ENCODE measurements at places on chromosomes 3 and 15.

DNA sequence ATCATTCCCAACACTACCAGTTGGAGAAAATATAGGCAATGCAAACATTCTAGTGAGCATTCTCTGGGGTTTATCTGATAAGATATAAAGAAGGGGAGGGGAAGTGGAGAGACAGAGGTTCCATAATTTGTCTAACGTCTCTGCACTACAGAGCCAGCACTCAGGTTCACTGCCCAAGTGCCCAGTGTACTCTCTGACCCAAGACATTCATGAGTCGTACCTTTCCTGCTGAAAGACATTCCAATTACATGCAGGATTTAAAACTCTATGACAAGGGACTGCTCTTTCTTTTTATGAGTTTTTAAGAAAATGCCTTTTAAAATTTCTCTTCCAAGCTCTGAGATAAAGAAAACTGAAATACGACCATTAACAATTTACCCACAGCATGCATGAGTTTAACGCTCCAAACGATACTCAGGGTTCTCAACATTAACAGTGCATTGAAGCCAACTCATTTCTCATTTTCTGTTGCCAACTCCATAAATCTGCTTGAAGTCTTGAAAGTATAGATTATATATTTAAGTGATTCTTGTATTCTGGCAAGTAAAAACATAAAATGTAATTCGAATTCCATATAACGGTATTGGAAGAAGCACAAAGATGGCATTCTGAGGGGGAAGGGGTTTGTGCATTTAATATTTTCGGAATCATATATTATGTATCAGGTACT, 193.4 kb downstream of the SUCLG2 start:
- DNase-seq: no peak

DNA sequence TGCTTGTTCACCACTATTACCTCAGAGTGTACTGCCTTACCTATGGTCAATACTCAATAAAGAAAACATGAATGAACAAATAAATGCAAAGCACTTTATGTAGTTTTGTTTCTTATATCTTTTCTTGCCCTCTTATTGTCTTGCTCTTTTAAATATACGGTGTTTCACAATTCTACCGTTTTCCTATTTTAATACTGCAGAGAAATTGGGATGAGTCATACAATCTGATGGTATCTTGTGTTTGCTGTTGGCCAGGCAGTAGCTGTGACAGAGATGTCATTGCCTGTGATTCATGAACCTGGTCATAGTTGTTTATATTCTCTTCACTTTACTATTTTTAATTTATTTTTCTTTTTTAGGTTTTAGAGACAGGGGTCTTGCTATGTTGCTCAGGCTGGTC, 48.3 kb downstream of the SERP1 start:
- no peak for DNase-seq

- DNase-seq: no peak
These were observed 4.7 kb downstream of the ZIC1 start for GRCh38 chr3:147413686-147414389.

DNA sequence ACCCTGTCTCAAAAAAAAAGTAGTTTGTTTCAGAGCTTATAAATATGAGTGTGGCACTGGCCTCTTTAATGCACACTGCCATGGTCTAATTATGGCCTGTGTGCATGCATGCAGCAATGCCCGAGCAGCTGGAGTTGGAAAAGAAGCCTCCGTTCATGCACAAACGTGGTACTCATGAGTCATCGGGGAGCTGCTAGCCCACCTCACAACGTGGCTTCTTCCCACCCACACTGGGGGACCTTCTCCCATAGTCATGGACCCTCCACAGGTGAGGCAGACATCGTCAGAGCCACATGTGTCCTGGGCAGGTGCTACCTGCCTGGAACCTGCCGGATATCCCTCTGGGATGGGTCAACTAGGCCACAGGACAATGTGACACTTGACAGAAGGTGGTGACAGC, 66.7 kb downstream of the ATP10A start:
- no peak for DNase-seq

DNA sequence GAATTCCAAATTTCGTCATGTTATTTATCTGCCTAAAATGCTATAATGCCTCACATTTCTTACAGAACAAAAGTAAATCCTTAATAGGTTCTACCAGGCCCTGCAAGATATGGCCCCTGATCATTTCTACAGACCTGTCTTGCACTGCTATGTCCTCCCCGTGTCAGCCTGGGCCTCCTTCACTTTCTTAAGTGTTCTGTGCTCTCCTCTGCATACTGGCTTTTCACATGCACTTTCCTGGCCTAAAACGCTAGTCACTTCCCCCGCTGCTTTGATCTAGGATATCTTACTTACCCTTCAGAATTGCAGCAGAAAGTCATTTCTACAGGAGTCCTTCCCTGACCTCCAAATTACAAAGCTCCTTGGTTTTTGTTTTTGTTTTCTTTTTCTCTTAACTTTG, 551.3 kb downstream of the NSUN3 start:
- no peak for DNase-seq

GRCh38 chr15:56086566-56086965, 93.2 kb upstream of the NEDD4 start:
- DNase-seq: no peak

GRCh38 chr15:99324082-99324620, 72.9 kb downstream of the LRRC28 start:
- DNase-seq: no peak

- DNase-seq: no peak
These were observed 8.2 kb downstream of the DPP8 start for GRCh38 chr15:65509321-65509720.

DNA sequence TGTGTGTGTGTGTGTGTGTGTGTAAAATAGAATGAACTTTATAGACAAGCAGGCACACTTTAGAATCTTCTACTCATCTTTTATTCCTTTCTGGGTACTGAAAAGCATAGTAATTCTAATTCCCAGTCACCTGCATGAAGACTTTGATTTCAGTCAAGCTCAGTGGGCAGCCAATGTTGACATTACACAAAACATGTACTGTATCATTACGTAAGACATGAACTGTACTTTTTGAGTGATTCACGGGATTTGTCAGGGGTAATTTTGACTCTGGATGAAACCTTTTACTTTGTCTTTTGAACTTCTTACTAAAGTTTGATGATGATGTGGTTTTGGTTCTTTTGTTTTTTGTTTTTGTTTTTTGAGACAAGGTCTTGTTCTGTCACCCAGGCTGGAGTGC, 38.8 kb downstream of the PTPRG start:
- no peak for DNase-seq

GRCh38 chr3:186241910-186242821, 119.9 kb downstream of the DGKG start:
- no peak for DNase-seq

- no peak for DNase-seq
These were observed 82.8 kb downstream of the PLXNA1 start for GRCh38 chr3:127065561-127066290.

GRCh38 chr15:58179741-58180381, 41.7 kb downstream of the AQP9 start:
- no peak for DNase-seq

GRCh38 chr3:46482632-46483350, 15.0 kb upstream of the RTP3 start:
- no peak for DNase-seq

GRCh38 chr3:108677811-108678210, 79.4 kb downstream of the RETNLB start:
- DNase-seq: no peak

GRCh38 chr3:190458040-190458439, 8.3 kb upstream of the TMEM207 start:
- no peak for DNase-seq

- no peak for DNase-seq
These were observed 14.8 kb upstream of the ZNF639 start for GRCh38 chr3:179308001-179308400.

DNA sequence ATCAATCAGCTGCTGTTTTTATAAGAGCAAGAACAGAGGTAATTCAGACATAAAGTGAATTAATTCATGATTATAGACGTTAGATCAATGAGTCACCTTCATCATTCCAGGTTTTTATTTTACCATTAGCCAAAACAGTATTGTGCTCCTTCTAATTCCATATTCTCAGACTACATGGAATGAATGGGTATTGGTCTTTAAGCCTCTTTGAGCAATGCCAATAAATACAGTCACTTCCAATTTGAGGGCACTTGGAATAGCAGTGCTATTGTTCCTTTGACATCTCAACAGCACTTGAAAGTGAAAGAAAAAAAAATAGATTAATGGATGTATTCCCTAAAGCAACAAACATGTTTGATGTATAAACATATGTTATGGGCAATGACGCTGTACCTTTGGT, 830.9 kb upstream of the CFAP20DC start:
- no peak for DNase-seq

- no peak for DNase-seq
These were observed 120.2 kb downstream of the NEDD4 start for GRCh38 chr15:55873024-55873720.

- peak; percentile 10 for DNase-seq
These were observed 81.5 kb downstream of the MB21D2 start for GRCh38 chr3:192835818-192836815.

- DNase-seq: peak; percentile 1
These were observed 121.5 kb upstream of the TSC22D2 start for GRCh38 chr3:150286390-150287147.

GRCh38 chr15:57736591-57736990, 30.1 kb downstream of the POLR2M start:
- DNase-seq: no peak

- no peak for DNase-seq
These were observed 6.6 kb upstream of the GPR171 start for GRCh38 chr3:151209654-151210053.

- no peak for DNase-seq
These were observed 163.6 kb downstream of the ITPR1 start for GRCh38 chr3:4656626-4657328.

- no peak for DNase-seq
These were observed 53.0 kb downstream of the ZNF148 start for GRCh38 chr3:125322166-125322565.

DNA sequence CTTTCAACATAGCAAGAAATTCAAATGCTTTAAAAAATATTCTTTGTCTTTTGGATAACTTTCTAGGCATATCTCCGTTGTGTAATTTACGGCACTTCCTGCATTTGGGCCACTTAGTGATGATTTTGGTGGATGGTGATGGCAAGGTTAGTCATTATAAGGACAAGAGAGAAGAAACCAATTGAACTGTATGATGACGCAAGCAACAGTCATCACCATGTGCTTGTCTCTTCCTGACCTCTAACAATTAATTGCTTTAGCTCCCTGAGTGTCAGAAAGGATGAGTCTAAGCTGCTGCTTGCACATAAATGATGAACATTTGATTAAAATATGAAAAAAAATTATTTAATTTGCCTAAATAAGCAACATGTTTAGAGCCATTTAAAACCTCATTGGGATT, 11.3 kb upstream of the P2RY12 start:
- DNase-seq: no peak

- no peak for DNase-seq
These were observed 19.9 kb downstream of the NOX5 start for GRCh38 chr15:69034352-69034751.

GRCh38 chr15:60340207-60340921, 57.4 kb downstream of the ANXA2 start:
- no peak for DNase-seq
